ENCODE measurements at places on chromosomes 4 and X. TPM values are rescaled to one million over a fixed set of nuclear protein-coding genes. Genes with fewer than 3 reads are reported as not detected.

- no peaks in the 10 kb centered on the region for H3K27me3 ChIP-seq
- no peak overlapping the region for H3K4me3 ChIP-seq
- no peaks in the 10 kb centered on the region for H3K4me1 ChIP-seq
- no peaks in the 10 kb centered on the region for H3K36me3 ChIP-seq
- no peak overlapping the region for H3K27ac ChIP-seq
- no peak for DNase-seq
These were observed 2.7 kb upstream of the GEMIN8 start for GRCh38 chrX:14032406-14032805.

DNA sequence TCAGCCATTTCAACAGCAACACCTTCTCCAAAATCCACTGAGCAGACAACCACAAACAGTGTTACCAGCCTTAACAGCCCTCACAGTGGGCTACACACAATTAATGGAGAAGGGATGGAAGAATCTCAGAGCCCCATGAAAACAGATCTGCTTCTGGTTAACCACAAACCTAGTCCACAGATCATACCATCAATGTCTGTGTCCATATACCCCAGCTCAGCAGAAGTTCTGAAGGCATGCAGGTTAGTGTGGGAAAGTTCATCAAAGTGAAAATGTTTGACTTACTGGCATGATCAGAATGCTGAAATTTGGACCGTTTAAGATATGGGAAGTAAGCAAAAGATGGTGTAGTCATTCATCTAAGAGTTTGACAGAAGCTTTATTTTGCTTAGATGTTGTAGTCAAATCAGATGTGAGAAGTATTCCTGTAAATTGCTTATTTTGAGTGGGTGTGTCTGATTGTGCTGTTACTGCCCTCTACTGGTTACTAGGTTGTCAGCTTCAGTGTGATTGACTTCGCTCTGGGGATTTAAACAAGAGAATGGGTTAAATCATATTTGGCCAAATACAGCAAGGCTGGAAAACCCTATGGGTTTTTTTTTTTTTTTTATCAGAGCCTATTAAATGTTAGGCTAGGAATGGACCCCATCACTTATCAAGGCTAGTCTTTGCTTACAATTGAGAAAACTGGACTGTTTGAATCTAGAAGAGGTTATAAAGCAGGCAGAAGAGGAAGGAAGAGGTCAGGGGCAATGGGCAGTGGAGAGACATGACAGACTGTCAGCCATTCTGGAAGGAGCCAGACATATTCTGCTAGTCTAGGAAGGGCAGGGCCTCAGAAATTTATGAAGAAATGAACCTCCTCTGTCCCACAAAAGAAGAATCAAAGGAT, 130.3 kb downstream of the DIPK2B start:
- peak; percentile 26 for DNase-seq
- H3K4me3 ChIP-seq: no peak overlapping the region
- no peaks in the 10 kb centered on the region for H3K27me3 ChIP-seq
- H3K27ac ChIP-seq: no peak overlapping the region
- H3K36me3 ChIP-seq: peaks cover 13% of the 10 kb centered on the region

- no peak for DNase-seq
- H3K27me3 ChIP-seq: no peaks in the 10 kb centered on the region
- no peaks in the 10 kb centered on the region for H3K4me1 ChIP-seq
- H3K36me3 ChIP-seq: no peaks in the 10 kb centered on the region
These were observed 74.1 kb downstream of the TSPAN5 start for GRCh38 chr4:98584265-98584664.

DNA sequence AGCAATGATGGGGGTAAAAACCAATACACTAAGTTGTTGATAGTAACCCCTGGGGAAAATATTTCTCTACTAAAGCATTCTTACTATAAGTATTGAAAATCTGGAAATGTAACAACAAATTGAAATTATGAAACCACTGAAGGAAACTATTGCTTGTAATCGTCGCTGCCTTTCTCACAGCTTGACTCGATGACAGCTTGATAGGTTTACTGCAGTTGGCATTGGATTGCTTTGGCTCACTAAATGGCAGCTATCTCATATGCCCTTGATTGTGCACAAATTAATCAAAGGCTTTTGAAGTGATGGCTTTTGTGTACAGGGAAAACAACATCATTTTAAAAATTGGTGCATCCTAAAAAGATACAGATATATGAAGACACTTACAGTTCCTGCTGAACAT, 419.6 kb upstream of the TENM3 start:
- DNase-seq: no peak
- peaks cover 7% of the 10 kb centered on the region for H3K4me1 ChIP-seq
- H3K27me3 ChIP-seq: no peaks in the 10 kb centered on the region
- no peak overlapping the region for H3K27ac ChIP-seq

DNA sequence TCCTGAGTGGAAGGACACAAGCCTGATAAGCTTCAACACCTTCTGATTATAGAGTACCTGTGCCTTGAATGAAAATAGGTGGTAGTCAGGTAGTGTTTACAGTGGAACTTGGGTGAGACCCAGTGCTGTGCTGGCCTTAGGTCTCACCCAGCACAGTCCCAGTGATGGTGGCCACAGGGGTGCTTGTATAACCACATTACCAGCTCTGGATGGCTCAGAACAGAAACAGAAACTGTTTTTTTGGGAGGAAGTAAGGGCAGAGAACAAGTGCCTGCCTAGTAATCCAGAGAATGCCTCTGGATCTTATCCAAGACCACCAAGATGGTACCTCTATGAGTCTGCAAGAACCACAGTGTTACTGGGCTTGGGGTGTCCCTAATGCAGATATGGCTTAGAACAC, 171.5 kb upstream of the DIPK2B start:
- H3K27ac ChIP-seq: no peak overlapping the region
- no peak for DNase-seq
- H3K27me3 ChIP-seq: no peaks in the 10 kb centered on the region
- no peaks in the 10 kb centered on the region for H3K4me1 ChIP-seq

BCLAF3 gene
- 15.7 TPM for polyA plus RNA-seq

FATE1 gene
- 0.09 TPM for polyA plus RNA-seq

TMPRSS11B gene
- polyA plus RNA-seq: 0.03 TPM

Data from large intestine (tissue), 12 donors.